ENCODE measurements at places on chromosomes 3 and 15.

DNA sequence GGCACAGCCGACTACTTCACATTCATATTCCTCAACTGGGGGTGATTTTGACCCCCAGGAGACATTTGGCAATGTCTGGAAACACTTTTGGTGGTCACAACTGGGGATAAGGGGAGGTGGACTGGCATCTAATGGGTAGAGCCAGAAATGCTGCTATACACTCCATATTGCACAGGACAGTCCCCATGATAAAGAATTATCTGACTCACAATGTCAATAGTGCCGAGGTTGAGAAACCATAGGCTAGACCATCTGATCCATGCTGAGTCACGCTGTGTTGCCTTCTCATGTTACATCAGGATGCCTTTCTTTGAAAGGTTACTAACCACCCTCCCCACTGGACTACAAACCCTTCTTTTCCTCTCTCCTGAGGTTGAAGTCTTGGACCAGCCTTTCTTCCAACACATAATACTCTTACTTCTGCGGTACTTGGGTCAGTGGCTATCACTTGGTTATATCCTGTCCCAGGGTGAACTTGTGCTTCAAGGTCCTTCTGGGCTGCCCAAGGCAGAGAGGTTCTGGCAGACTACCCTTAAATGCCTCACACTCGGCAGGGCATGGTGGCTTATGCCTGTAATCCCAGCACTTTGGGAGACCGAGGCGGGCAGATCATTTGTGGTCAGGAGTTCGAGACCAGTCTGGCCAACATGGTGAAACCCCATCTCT, 68.8 kb downstream of the CTNNB1 start:
- DNase-seq, result no peak

DNA sequence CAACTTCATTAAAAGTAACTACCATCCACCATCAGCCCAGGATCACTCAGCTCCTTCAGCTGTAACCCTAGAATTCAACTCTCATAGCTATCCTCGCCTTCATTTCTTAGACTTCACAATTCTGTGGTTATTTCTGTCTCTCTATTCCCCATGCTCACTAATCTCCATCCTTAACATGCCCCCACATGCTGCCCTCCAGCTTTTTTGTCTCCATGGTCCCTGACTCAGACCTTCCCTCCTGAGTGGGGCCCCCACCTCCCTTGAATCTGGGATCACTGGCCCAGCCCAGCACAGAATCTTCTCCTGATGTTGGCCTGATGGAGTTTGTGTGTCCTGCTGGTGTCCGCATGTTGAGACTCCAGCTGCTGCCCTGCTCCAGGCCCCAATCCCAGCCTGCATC, 41.7 kb downstream of the CHST14 start:
- no peak for DNase-seq

- DNase-seq, result peak; percentile 77
These were observed 21.2 kb upstream of the CRBN start for GRCh38 chr3:3200632-3201212.

GRCh38 chr3:32310918-32311839, 72.7 kb downstream of the CMTM8 start:
- DNase-seq, result peak; percentile 84

DNA sequence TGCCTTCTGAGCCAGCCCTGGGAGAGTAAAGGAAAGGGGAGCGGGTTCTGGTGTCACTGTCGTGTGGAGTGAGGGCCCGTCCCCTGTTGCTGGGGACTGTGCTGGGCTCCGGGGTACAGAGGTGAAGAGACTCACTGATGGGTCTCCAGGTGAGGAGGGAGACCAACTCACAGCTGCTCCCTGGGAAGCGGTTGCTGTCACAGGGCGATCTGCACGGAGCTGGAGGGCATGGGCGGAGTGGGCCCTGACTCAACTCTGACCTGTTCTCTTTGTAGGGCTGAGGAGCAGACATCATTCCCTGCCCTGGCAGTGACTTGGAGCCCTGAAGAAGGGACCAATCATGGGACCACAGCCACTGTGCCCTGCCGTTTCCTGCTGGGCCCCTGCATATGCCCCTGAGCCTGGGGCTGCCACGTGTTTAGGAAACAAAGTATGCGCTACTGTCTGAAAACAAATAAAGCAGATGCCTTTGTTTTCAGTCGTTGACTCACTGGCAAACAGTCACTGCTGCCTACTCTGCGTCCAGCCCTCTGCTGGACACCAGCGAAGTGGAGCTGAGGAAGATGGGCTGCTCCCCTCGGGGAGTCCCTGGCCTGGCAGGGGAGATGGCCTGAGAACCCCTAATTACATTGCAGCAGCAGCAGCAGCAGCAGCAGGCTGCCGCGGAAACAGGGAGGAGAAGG, 22.9 kb upstream of the PLXNA1 start:
- no peak for DNase-seq

- DNase-seq, result peak; percentile 77
These were observed 6.6 kb downstream of the TIPARP start for GRCh38 chr3:156681002-156681401.

- no peak for DNase-seq
These were observed 206.1 kb downstream of the PDZRN3 start for GRCh38 chr3:73418681-73419080.

DNA sequence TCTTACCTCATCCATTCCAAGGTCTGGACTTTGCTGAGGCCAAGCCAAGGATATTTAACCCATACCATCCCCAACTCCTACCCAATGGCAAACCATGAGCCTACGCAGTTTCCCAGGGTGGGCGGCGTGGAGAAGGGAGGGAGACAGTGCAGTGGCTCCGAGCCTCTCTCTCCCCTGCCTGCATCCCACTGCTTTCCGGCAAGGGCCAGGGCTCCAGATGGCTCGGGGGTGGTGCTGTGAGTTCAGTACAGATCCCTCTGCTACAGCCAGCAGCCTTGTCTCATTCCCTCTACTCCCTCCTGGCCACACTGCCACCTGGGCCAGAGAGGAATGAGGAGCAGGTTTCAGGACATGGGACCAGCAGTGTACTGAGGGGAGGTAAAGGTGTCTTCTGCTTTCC, 44.3 kb upstream of the APEH start:
- DNase-seq, result no peak

- no peak for DNase-seq
These were observed 33.3 kb downstream of the CA12 start for GRCh38 chr15:63348392-63348791.

DNA sequence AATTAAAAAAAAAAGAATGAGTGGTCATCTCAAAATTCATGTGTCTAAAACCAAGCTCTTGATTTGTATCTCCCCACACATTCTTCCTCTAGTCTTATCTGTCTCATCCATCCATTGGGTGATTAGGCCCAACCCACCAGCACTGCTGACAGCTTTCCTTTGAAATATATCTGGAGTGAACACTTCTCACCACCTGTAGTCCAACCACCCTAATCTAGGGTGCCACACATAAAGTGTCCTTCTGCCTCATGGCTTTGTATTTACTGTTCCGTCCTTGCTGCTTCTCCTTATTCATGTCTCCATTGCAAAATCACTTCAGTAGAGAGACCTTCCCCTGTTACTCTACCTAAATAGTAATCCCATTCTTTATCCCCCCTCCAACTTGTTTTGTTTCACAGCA, 82.4 kb upstream of the PTX3 start:
- DNase-seq, result no peak
